PC-3 (cell line): ENCODE measurements at places on chromosomes 2 and 18. TPM values are rescaled to one million over a fixed set of nuclear protein-coding genes. Genes with fewer than 3 reads are reported as not detected.
A peak's percentile ranks its signal among the peaks of the same experiment; 100 is the strongest.

The GAREM2 gene
- total RNA-seq = 1.4 and 1.8 TPM in 2 replicates

DNA sequence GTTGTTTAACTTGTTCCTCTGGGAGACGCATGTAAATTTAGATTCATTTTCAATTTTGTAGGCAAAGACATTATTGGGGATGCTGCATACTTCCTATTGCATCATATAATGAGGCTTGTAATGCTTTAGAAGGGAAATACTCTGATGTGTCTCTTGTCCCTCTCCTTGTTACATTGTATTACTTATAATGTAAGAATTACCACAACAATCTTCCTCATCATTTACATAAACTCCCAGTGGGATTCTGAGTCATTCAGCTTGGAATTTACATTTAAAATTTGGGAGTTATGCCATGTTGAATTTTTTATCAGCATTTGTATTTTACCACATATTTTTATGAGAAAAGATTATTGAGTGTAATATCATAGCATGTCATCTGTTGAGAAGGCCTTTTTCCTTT is 963.4 kb upstream of the NRXN1 start:
- no peaks in the 10 kb centered on the region for H3K27me3 ChIP-seq
- H3K4me1 ChIP-seq = peaks cover 13% of the 10 kb centered on the region
- peak; percentile 75 for DNase-seq
- peak overlapping the region; percentile 38 for H3K27ac ChIP-seq

The CRYGC gene
- not detected in 2 replicates for total RNA-seq

GRCh38 chr18:50000227-50000626 is 186.9 kb upstream of the ACAA2 start:
- H3K27ac ChIP-seq = no peak overlapping the region
- H3K27me3 ChIP-seq = no peaks in the 10 kb centered on the region
- H3K36me3 ChIP-seq = no peaks in the 10 kb centered on the region
- H3K4me3 ChIP-seq = no peak overlapping the region
- no peak for DNase-seq

DNA sequence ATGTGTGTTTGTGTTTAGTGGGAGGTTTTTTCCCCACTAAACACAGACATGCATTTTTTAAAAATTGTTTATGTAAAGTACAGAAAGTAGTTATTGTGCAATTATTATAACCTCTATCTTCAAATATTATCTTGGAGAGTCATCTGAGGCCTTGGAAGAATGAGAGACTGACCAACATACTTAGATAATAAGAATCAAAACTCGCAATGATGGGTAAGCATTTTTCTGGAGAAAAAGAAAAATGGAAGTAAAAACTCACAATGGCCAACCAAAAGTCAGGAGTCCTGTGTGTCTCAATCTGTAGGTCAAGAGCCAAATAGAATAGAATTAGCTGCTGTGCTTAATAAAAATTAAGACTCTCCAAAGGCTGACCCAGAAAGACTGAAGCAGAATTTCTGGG is 43.0 kb downstream of the MEMO1 start:
- H3K4me1 ChIP-seq = peaks cover 5% of the 10 kb centered on the region; the same call in 1 of the 2 replicates
- H3K27me3 ChIP-seq = no peaks in the 10 kb centered on the region
- no peak overlapping the region for H3K27ac ChIP-seq
- no peak overlapping the region for H3K4me3 ChIP-seq

The ZBTB14 gene
- 5.4 and 6.8 TPM in 2 replicates for total RNA-seq

The PCARE gene
- not detected in 2 replicates for total RNA-seq

DNA sequence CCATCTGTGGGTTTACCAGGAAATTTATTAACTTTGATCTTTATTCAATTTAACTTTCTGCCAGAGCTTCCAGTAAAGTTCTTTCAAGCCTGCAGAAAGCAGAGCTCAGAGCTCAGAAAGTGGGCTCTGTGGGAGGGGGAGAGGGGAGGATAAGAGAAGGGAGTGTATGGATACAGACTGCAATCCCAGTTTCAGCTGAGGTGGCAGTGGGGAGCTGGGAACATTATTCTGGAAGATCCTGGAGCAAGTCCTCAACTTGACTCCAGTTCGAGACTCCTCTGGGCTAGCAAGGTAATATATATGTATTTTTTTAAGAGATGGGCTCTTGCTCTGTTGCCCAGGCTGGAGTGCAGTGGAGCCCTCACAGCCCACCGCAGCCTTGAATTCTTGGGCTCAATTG is 108.9 kb upstream of the NABP1 start:
- H3K4me1 ChIP-seq = peaks cover 57% of the 10 kb centered on the region
- H3K36me3 ChIP-seq = no peaks in the 10 kb centered on the region
- no peaks in the 10 kb centered on the region for H3K27me3 ChIP-seq
- H3K27ac ChIP-seq = no peak overlapping the region
- H3K4me3 ChIP-seq = no peak overlapping the region
- peak; percentile 33 for DNase-seq

DNA sequence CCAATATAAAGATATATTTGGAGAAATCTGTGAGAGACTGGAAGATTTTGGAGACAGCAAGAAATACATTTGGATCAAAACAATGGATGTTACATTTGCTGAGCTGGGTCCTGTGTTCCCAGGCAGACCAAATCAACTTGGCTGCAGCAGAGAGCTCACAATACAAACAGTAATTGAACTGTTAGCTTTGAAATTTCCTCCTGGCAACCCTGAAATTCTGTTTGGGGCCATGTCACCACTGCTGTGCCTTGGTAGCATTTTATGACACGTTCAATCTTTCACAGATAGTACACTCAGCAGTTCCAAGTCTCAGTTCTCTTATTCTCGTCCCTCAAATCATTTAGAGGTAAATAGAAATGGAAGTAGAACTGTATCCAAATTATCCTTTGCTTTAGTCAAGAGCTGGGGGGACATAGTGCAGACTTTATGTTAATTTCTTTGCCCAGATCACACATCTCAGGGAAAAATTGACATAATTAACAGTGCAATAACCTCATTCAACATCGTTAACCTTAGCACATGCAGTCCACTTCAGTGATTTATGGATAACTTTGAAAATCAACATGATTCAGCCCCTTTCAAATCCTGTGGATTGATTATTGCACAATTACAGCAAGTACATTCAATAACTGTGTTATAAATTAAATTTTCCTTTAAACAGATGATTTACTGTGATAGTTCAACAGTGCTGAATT is 277.4 kb upstream of the MC4R start:
- no peak overlapping the region for H3K27ac ChIP-seq
- no peaks in the 10 kb centered on the region for H3K36me3 ChIP-seq
- H3K4me1 ChIP-seq = no peaks in the 10 kb centered on the region
- H3K4me3 ChIP-seq = no peak overlapping the region
